HEK293T (cell line): ENCODE measurements at places on chromosomes 11 and 22.

- no peak for DNase-seq
These were observed 26.8 kb upstream of the CACNG2 start for GRCh38 chr22:36730176-36730858.

GRCh38 chr11:118142081-118142480 lies 10.5 kb downstream of the SCN4B start:
- no peak for DNase-seq

GRCh38 chr11:80841675-80842074 lies 1400.8 kb upstream of the TENM4 start:
- DNase-seq: no peak

DNA sequence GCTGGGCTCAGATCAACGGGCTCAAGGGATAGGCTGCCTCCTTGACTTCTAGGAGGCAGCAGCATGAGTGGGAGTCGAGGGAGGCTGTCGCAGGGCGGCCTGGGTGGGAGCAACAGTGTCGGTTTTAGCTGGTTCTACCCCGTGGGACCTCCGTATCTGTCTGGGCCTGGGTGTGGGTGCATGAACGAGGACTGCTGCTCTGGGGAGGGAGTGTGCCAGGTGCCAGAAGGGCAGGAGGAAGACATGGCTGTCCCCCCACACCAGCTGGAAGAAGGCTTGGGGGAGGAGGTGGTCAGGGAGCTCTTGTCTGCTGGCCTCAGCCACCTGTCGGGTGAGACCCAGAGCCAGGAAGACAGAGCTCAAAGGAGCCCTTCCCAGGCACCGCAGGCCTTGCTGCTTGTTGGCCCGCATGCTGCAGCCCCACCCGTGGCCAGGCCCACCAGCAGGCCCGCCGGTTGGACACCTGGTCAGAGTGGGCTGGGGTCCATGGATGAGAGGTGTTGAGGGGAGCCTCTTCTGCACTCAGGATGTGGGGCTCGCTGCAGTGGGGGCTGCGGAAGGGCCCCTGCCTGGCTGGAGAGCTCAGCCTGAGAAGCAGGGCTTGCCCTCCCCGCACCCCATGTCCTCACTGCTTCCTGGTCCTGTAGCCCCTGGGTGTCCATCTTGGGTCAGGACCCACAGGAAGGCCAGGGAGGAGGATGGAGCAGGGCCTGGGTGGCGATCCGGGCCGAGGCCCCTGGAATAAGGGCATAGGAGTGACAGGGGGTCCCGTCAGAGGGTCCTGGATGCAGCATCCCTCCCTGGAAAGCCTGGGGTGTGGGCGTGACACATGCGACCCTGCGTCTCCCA lies 3.4 kb downstream of the CEND1 start:
- DNase-seq: no peak

GRCh38 chr11:47534704-47535251 lies 18.2 kb downstream of the CELF1 start:
- no peak for DNase-seq

DNA sequence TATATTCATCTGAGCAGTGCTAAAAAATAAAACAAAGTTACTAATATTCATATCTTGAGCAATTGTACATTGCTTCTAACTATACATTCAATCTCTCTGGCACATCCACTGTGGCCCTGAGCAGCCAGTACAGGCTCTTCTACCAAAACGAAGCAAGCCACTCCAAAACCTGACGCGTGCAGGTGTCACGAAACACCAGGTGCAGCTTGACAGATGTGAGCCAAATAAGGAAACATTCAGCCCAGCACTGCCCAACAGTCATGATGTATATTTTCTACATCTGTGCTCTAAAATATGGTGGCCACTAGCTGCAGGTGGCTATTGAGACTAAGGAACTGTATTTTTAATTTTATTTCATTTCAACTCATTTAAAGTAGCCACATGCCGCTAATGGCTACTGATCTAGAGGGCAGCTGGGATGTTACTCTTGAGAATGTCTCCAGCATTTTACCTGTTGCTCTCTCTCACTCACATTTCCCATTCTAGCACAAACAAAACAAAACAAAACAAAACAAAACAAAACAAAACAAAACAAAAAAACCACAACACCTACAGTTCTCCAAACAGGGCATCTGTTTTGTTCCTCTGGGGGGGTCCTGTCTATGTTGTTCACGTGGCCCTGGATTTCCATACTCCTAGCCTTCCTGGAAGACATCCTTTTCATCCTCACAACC lies 77.7 kb downstream of the LARGE1 start:
- no peak for DNase-seq

GRCh38 chr11:45180848-45181192 lies 34.4 kb downstream of the PRDM11 start:
- peak; percentile 50 for DNase-seq
